ENCODE measurements at places on chromosomes 2 and 18. TPM values are rescaled to one million over a fixed set of nuclear protein-coding genes. Genes with fewer than 3 reads are reported as not detected.

ATP5F1A gene
- polyA plus RNA-seq: 610 TPM

DNA sequence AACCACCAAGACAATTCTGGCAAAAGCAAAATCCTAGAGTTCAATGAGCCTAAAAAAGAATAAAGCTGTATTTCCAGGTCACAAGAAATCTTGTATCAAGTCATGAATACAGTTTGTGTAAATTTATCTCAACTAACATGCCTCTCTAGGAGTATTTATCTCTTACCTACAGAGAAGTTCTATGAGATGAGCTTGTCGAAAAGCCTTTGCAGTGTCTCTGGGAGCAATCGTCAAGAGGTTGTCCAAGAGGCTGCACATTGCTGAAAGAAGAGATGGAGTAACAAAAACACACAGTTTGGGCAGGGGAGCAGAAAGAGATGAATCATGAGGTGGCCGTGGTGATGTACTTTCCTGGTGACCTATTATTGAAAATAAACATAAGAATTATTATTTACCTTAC is 112.0 kb upstream of the CD226 start:
- H3K27ac ChIP-seq: no peak overlapping the region
- H3K36me3 ChIP-seq: peaks cover 21% of the 10 kb centered on the region
- no peaks in the 10 kb centered on the region for H3K27me3 ChIP-seq

C2orf66 gene
- 0.71 TPM for polyA plus RNA-seq

DNA sequence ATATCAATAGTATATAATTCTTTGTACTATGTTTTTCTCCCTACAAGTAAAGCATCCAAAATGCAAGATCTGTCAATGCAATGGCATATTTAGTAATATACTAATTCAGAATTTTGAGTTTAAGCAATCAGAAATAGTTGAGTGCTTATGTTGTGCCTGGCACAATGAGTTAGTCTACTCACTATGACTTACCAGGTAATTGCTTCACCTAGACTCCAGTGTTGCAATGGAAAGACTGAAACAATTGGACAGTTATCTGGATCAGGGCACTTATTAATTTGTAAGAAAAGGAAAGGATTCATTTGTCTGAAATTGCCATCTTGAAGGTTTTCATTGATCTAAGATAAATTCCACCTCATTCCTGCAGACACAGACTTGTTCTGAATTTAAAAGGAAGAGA is 97.6 kb upstream of the TCF4 start:
- H3K4me3 ChIP-seq: no peak overlapping the region
- H3K27me3 ChIP-seq: no peaks in the 10 kb centered on the region
- H3K4me1 ChIP-seq: no peaks in the 10 kb centered on the region

Data from SK-N-SH (cell line).